D341Med (cell line): ENCODE measurements at places on chromosomes 3 and 15.

- no peak for DNase-seq
These were observed 12.0 kb upstream of the ACAD9 start for GRCh38 chr3:128867200-128868125.

- no peak for DNase-seq
These were observed 87.0 kb downstream of the TMEM266 start for GRCh38 chr15:76146812-76147211.

- DNase-seq = peak; percentile 50
These were observed 165.3 kb downstream of the SHQ1 start for GRCh38 chr3:72682936-72683452.

DNA sequence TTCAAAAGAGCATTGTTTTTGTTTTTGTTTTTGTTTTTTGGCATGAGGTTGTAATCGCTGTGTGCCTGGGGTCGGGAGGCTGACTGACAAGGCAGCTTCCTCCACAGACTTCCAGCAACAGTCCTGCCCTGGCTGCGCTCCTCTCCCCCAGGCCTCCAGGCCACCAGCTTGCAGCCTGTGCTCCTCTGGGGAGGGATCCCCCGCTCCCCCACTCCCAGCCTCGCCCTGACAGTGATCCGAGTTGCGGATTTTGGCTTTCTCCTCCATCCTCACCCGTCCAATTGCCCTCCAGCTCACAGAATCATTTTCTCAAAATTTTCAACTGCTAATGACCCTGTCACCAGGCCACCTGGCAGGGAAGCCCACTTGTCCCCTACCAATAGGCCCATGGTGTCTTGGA is 36.5 kb upstream of the PCSK6 start:
- DNase-seq = no peak

GRCh38 chr3:71142441-71143161 is 440.9 kb downstream of the FOXP1 start:
- no peak for DNase-seq

DNA sequence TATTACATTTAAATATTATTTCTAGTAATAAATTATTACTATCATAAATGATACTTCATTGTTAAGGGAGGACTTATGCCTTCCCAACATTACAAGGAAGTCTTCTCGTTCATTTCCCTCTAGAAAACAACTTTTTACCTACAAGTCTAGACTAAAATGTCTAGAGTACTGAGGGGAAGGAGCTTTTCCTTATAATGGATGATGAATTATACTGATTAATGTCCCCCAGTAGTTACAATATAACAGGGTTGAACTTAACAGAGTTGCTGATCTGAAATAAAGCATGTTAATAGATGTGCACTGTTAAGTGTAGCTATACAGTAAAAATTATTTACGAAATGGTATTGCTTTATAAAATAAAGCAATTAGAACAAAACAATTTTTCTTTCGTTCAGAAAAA is 2.7 kb upstream of the MNS1 start:
- DNase-seq = no peak

DNA sequence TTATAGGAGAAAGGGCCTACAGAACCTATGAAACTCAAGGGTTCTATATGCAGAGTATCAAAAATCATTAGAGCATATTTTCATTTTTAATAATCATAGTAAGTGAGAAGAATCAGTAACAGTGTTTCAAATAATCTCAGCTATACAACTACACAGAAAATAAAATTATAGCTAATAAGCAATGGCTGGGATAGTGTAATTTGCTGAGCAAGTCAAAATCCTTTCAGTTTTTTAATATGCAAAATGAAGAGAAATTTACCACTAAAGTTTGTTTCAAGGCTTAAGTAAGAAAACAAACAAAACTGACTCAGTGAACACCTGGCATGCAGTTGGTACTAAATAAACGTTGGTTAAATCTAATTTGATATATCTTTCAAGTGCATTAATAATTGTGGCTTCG is 66.2 kb downstream of the EFL1 start:
- DNase-seq = no peak

- no peak for DNase-seq
These were observed 9.5 kb downstream of the EPB42 start for GRCh38 chr15:43211224-43211735.

DNA sequence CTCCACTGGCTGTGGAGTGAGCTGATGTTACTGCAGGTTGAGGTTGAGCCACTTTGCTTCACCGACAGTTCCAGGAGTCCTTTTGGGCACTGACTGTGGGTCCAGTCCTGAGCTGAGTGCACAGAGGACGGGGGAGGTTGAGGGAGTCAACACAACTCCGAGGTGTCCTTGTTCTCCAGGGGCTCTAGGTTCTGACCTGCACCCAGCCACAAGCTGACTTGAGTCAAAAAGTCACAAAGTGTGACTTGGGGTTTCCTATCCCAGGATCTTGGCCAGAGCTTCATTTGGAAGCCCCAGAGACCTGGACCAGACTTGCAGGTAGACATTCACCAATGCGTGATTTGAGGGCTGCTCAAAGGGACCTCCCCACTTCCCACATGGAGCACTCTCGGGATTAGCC is 95.0 kb downstream of the FAM43A start:
- no peak for DNase-seq

- no peak for DNase-seq
These were observed 68.9 kb upstream of the TLE3 start for GRCh38 chr15:70166506-70167087.

DNA sequence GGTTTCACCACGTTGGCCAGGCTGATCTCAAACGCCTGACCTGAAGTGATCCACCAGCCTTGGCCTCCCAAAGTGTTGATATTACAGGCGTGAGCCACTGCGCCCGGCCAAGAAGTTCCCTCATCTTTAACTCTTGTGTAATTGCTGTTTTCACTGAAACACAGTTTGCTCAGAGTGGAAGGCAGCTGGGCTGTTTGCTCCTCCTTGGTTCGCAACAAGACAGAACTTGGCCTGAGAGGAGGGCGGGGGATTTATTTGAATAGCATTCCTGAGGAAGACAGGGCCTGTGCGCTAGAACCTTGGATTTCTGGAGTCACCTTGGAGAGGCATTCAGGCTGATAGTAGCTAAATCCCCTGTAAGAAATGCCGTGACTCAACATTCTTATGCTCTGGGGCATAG is 226.7 kb upstream of the MCTP2 start:
- no peak for DNase-seq

GRCh38 chr3:175075269-175075668 is 216.1 kb downstream of the NAALADL2 start:
- DNase-seq = no peak

GRCh38 chr3:20104167-20104661 is 64.0 kb downstream of the KAT2B start:
- DNase-seq = no peak

DNA sequence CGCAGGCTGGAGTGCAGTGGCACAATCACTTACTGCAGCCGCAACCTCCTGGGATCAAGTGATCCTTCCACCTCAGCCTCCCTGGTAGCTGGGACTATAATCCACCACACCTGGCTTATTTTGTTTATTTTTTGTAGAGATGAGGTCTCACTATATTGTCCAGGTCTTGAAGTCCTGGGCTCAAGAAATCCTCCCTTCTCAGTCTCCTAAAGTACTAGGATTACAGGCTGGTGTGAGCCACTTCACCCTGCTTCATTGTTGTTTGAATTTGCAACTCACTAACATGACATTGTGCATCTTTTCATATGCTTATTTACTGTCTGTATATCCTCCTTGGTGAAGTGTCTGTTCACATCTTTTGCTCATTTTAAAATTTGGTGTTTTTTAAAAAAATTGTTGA is 10.1 kb downstream of the PARP15 start:
- no peak for DNase-seq

DNA sequence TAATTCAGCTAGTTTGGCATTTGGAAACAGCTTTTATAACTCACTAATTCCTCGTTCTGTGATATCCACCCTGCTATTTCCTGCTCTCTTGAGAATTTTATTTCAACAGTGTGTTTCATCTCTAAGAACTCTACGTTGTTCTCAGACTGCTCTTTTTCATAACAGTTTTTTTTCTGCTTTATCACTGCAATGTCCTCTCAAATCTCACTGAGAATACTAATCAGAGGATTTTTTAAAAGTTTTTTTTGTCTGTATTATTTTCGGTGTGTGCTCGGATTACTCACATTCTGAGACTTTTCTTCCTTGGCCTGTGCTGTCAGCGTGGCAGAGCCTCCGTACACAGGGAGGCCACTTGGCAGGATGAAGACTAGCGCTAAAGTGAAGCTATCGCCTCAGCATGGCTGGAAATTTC is 59.4 kb upstream of the NEO1 start:
- DNase-seq = no peak

- DNase-seq = no peak
These were observed 64.4 kb upstream of the SNRPA1 start for GRCh38 chr15:101359365-101359947.

- no peak for DNase-seq
These were observed 16.9 kb downstream of the ABHD2 start for GRCh38 chr15:89105147-89105546.

GRCh38 chr3:30641416-30642251 is 35.2 kb downstream of the TGFBR2 start:
- no peak for DNase-seq

DNA sequence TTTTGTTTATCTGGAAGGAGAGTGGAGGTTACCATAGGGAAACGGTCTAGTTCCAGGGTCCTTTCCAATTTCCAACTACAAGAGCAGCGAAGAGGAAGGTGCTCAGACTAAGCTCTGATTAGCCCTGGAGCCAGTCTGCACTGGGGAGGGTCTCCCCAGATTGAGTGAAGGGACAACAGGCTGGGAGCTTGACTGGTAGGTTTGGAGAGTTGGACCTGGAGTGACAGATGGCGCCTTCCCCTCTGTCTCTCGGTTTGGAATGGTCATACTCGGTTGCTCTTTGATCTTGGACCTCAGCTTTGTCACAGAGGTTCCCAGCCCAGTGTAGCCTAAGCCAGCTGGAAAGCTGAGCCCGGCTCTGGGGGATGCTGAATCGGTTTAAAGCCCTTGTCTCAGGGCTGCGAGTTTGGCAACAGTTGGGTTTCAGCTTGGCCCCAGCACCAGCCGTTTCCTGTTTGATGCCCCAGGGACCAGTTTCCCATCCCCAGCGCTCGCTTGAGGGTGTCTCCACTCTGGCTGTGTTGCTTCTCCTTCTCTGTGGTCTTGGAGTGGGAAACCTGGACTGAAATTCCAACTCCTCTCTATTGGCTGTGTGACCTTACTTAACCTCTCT is 53.1 kb upstream of the ULK4 start:
- peak; percentile 83 for DNase-seq

DNA sequence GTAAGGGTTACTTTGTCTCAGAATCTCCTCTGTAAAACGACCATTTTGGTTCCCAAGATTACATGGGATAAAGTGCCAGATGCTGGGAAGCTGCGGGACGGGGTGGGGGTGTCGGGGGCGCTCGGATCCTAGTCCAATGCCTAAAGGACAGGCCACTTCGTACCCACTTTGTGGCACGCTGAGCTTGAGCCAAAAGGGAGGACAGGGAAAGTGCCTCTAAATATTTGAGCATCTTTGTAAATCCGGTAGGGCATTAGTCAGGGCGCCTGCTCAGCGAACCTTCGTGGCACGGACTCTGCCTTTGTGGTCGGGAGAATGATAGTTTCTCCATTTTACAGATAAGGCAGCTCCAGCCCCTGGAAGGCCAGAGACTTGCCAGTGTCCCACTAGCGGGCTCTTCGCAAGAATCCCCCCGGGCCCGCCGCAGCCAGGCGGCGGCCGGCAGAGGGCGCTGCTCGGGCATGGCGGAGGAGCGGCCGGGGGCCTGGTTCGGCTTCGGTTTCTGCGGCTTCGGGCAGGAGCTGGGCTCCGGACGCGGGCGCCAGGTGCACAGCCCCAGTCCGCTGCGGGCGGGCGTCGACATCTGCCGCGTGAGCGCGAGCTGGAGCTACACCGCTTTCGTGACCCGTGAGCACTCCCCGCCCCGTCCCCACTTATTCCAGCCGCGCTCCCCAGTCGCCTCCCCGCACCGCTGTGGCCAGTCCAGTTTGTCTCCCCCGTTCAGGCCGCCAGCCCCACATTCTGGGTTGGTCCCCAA is 1.8 kb downstream of the RCCD1 start:
- peak; percentile 92 for DNase-seq

DNA sequence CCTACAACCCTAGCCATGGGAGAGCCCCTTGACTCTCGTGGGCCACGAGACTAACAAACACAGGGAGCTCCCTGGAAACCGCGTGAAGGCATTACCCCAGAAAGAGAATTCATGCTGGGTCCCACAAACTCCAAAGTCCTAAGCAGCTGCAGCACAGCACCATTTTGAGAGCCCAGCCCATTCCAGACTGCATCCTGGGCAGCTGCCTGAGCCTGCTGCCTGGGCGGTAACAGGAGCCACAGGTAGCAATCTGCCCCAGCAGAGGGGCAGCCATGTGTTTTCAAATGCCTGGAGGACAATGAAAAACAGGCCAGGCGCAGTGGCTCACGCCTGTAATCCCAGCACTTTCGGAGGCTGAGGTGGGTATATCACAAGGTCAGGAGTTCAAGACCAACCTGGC is 62.9 kb upstream of the TBC1D23 start:
- no peak for DNase-seq

DNA sequence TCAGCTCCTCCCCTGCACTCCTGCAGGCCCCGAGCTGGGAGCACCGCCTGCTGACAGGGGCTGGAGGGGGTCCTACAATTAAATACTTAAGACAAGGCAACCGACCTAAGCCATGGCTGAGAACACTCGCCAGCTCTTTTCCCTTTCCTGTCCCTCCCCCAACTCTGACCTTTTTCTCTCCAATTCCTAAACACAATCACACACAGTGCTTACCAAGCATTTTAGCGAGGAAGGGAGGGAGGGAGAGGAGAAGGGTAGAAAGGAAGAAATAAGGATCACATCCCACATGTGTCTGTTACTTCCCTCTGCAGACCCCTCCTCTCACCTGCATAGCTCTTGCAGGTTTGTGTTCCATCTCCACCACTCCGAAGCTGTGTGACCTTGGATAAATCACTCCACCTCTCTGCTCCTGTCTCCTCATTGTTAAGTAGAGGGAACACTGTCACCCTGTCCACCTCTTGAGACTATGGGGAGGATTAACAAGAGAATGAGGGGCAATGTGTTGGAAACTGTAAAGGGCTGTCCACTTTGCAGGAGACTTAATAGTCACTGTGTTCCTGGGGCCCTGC is 63.6 kb downstream of the CYP11A1 start:
- no peak for DNase-seq

DNA sequence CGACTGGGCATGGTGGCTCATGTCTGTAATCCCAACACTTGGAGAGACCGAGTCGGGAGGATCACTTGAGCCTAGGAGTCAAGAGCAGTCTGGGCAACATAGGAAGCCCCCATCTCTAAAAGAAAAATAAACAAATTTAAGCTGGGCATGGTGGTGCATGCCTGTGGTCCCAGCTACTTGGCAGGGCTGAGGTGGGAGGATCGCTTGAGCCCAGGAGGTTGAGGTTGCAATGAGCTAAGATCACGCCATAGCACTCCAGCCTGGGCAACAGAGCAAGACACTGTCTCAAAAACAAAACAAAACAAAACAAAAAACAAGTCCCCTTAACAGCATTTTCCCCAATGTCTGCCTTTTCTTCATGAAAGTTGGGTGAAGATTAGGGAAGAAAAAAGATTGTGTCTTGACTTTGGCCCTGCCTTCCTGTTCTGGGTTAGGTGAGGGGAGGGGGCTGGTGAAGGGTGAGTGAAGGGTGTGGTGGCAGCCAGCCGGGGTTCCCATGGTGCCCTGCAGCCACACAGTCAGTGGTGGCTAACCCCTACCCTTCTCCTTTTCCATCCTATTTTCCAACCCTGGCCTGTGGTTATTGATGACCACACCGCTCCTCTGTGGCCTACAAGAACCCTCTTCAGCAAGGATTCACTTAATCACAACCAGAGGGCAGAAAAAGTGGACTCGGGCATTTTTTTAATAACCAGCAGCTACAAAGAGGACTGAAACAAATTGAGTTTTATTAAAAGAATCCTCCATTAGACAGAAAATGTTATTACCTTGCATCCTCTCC is 28.4 kb upstream of the SMAD3 start:
- DNase-seq = no peak
